ENCODE measurements at places on chromosomes 1 and 21. TPM values are rescaled to one million over a fixed set of nuclear protein-coding genes. Genes with fewer than 3 reads are reported as not detected.

The RTCA gene
- 34.4 TPM for total RNA-seq

The HCRTR1 gene
- not detected for total RNA-seq

The RAB4A gene
- total RNA-seq, result 124 TPM

The HIVEP3 gene
- total RNA-seq, result 3.7 TPM

The KRTAP21-2 gene
- total RNA-seq, result not detected

The NPR1 gene
- total RNA-seq, result 14.9 TPM

The TNNI3K gene
- 55.2 TPM for total RNA-seq

The DRAM2 gene
- 26.1 TPM for total RNA-seq

The OR2L3 gene
- total RNA-seq, result not detected

The TNFRSF1B gene
- 15.5 TPM for total RNA-seq

The AQP10 gene
- total RNA-seq, result 0.70 TPM

The OR2L5 gene
- not detected for total RNA-seq

The MYOM3 gene
- total RNA-seq, result 249 TPM

The TRPM2 gene
- total RNA-seq, result 1.2 TPM

The SPAG17 gene
- total RNA-seq, result not detected

The DDAH1 gene
- total RNA-seq, result 58.1 TPM

The SPATA17 gene
- total RNA-seq, result 0.78 TPM

All from cardiac septum (tissue), 1 donor.